Caco-2 (cell line): ENCODE measurements at places on chromosomes 16 and 17. TPM values are rescaled to one million over a fixed set of nuclear protein-coding genes. Genes with fewer than 3 reads are reported as not detected.

HSBP1 gene
- 226 and 235 TPM in 2 replicates for total RNA-seq

ATXN7L3 gene
- 91.2 and 92.0 TPM in 2 replicates for total RNA-seq

EPX gene
- total RNA-seq: not detected in 2 replicates

IL17C gene
- total RNA-seq: not detected in 2 replicates

CETP gene
- total RNA-seq: not detected in 2 replicates

ABAT gene
- 28.8 and 34.9 TPM in 2 replicates for total RNA-seq

SLC6A2 gene
- total RNA-seq: not detected in 2 replicates

ADAM11 gene
- total RNA-seq: 1.9 and 2.3 TPM in 2 replicates

B4GALNT2 gene
- 1.1 and 1.3 TPM in 2 replicates for total RNA-seq

NEUROD2 gene
- not detected in 2 replicates for total RNA-seq

AGRP gene
- not detected in 2 replicates for total RNA-seq

RCVRN gene
- not detected in 2 replicates for total RNA-seq

TMEM107 gene
- 5.4 TPM in 2 replicates for total RNA-seq

TBX6 gene
- total RNA-seq: 1.1 and 1.6 TPM in 2 replicates

HYDIN gene
- total RNA-seq: 0.68 TPM in 1 of 2 replicates, not detected in the other

IGF2BP1 gene
- total RNA-seq: 583 and 601 TPM in 2 replicates

CCDC102A gene
- total RNA-seq: 9.1 and 11.8 TPM in 2 replicates

EEF2K gene
- 17.5 and 20.1 TPM in 2 replicates for total RNA-seq

BTBD17 gene
- total RNA-seq: not detected in 2 replicates

TNP2 gene
- not detected in 2 replicates for total RNA-seq

KCNJ2 gene
- 0.70 and 1.0 TPM in 2 replicates for total RNA-seq
